ENCODE measurements at places on chromosomes 11 and 22. TPM values are rescaled to one million over a fixed set of nuclear protein-coding genes. Genes with fewer than 3 reads are reported as not detected.

The THRSP gene
- not detected for total RNA-seq

The YPEL4 gene
- total RNA-seq, result not detected

- peaks cover 26% of the 10 kb centered on the region for H3K36me3 ChIP-seq
- H3K27me3 ChIP-seq, result no peaks in the 10 kb centered on the region
- H3K4me3 ChIP-seq, result no peak overlapping the region
- peaks cover 5% of the 10 kb centered on the region for H3K4me1 ChIP-seq
- DNase-seq, result no peak
- peak overlapping the region; percentile 27 for H3K27ac ChIP-seq
Measured at GRCh38 chr22:37511395-37512104, 7.7 kb downstream of the CARD10 start.

- H3K4me3 ChIP-seq, result no peak overlapping the region
- H3K27ac ChIP-seq, result no peak overlapping the region
- no peaks in the 10 kb centered on the region for H3K27me3 ChIP-seq
- DNase-seq, result no peak
- H3K36me3 ChIP-seq, result no peaks in the 10 kb centered on the region
- H3K4me1 ChIP-seq, result no peaks in the 10 kb centered on the region
Measured at GRCh38 chr22:48845356-48845936, 982.2 kb downstream of the BRD1 start.

- H3K4me1 ChIP-seq, result no peaks in the 10 kb centered on the region
- no peaks in the 10 kb centered on the region for H3K36me3 ChIP-seq
- H3K4me3 ChIP-seq, result no peak overlapping the region
- H3K27ac ChIP-seq, result no peak overlapping the region
- H3K27me3 ChIP-seq, result no peaks in the 10 kb centered on the region
- no peak for DNase-seq
Measured at GRCh38 chr22:48741540-48741939, 1086.1 kb downstream of the BRD1 start.

The FXYD6 gene
- total RNA-seq, result 12.7 TPM

The XBP1 gene
- 387 TPM for total RNA-seq

- H3K4me1 ChIP-seq, result no peaks in the 10 kb centered on the region
- DNase-seq, result no peak
Measured at GRCh38 chr11:125337836-125338834, 157.9 kb downstream of the FEZ1 start.

The TRIM49 gene
- total RNA-seq, result not detected

GRCh38 chr11:10604340-10604748, 35.9 kb upstream of the LYVE1 start:
- H3K4me3 ChIP-seq, result no peak overlapping the region
- peaks cover 41% of the 10 kb centered on the region for H3K36me3 ChIP-seq
- no peaks in the 10 kb centered on the region for H3K27me3 ChIP-seq
- peaks cover 85% of the 10 kb centered on the region for H3K4me1 ChIP-seq
- peak overlapping the region; percentile 75 for H3K27ac ChIP-seq

DNA sequence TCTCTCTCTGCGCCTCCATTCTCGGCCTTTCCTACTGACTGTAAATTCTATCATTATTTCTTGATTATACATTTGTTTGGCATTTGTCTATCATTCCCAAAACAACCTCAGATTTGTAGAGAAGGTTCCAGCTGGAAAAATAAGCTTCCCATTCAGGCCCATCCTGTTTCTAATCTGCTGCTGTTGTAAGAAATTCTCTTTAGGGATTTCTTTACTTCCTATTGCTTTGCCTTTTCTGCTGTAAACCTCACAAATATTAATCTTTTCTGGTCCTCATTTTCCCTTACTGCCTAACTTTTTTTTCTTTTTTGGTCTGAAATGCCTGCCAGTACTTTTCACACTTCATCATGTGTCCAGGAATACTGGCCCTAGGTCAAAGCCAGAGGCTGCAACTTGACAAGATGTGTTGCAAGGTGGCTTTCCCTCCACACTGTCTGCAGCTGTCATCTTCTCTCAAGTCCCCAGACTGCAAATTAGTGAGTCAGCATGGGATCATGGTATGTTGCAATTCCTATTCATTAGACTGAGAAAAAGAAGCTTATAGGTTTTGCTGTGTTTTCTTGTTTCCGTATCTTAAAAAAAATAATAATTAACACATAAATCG, 858.7 kb upstream of the CHORDC1 start:
- DNase-seq, result peak; percentile 7
- H3K27ac ChIP-seq, result no peak overlapping the region

DNA sequence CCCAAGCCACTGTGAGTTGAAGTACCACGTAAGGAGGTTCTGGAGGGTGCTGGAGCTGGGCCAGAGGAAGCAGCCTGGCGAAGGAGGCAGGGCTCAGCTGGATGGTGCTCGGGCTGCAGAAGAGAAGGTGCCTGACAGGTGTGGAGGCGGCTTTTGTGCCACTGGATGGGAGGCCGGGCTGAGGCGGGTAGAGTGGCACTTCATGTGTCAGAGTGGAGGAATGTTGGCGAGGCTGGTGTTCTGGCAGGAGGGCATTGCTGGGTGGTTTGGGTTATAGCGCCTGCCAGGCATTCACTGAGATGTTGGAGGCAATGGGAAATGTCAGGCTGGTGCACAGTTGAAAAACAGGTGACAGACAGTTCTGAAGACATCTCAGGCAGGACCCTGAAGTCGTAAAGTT, 24.2 kb downstream of the UBE2L3 start:
- no peak overlapping the region for H3K27ac ChIP-seq
- H3K4me1 ChIP-seq, result peaks cover 57% of the 10 kb centered on the region
- no peak overlapping the region for H3K4me3 ChIP-seq

The CD3G gene
- not detected for total RNA-seq

GRCh38 chr11:94754335-94754734, 13.8 kb upstream of the AMOTL1 start:
- H3K36me3 ChIP-seq, result no peaks in the 10 kb centered on the region
- DNase-seq, result no peak
- no peak overlapping the region for H3K27ac ChIP-seq
- H3K27me3 ChIP-seq, result no peaks in the 10 kb centered on the region
- H3K4me3 ChIP-seq, result no peak overlapping the region

DNA sequence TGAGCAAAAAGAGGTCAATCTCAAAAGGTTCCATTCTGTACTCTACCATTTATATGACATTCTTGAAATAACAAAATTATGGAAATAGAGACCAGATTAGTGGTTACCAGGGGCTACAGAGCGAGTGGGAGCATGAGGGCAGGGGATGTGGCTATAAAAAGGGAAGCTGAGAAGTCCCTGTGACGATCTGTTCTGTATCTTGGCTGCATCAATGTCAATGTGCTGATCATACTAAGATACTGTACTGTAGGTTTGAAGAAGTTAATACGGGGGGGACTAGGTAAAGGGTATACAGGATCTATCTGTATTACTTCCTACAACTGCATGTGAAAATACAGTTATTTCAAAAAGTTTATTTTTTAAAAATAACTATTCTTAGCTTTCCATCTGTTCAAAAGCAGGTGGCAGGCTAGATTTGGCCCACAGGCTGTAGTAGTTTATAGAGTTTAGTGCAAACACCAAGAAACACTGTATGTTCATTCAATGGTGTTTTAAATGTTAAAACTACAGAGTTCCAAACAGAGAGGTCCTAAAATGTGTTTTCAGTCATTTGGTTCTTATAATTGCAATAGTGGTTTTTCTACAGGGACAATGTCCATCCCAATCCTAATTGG, 78.2 kb downstream of the SMCO4 start:
- no peak for DNase-seq
- no peak overlapping the region for H3K27ac ChIP-seq
- no peak overlapping the region for H3K4me3 ChIP-seq
- H3K4me1 ChIP-seq, result no peaks in the 10 kb centered on the region
- H3K27me3 ChIP-seq, result no peaks in the 10 kb centered on the region

GRCh38 chr22:19629331-19629719, 85.0 kb upstream of the SEPTIN5 start:
- no peaks in the 10 kb centered on the region for H3K4me1 ChIP-seq
- H3K36me3 ChIP-seq, result no peaks in the 10 kb centered on the region
- H3K27ac ChIP-seq, result no peak overlapping the region
- DNase-seq, result no peak
- no peaks in the 10 kb centered on the region for H3K27me3 ChIP-seq

DNA sequence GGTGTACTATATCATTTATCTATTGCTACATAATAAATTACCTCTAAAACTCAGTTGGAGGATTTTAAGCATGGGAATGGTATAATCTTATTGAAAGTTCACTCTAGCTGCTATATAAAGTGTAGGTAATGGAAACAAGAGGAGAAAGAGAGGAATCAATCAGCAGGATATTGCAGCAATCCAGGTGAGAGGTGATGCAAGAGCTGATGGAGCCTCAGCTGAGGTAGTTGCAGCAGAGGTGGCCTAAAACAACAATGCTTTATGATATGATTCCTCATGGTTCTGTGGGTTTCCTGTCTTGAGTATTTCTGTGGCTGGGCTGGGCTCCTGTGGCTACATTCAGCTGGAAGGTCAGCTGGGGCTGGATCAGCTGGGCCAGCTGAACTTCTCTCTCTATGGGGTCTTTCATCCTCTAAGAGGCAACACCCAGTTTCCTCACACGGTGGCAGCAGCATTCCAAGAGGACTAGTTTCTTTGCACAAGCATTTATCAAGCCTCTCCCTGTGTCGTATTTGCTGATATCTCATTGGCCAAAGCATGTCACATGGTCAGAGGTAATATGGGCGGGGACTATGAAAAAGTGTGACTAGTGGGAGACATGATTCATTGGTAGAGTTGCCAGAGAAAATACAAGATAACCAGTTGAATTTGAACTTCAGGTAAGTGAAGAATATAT, 135.4 kb upstream of the LARGE1 start:
- no peaks in the 10 kb centered on the region for H3K4me1 ChIP-seq
- no peaks in the 10 kb centered on the region for H3K27me3 ChIP-seq
- peak; percentile 28 for DNase-seq
- H3K4me3 ChIP-seq, result no peak overlapping the region

DNA sequence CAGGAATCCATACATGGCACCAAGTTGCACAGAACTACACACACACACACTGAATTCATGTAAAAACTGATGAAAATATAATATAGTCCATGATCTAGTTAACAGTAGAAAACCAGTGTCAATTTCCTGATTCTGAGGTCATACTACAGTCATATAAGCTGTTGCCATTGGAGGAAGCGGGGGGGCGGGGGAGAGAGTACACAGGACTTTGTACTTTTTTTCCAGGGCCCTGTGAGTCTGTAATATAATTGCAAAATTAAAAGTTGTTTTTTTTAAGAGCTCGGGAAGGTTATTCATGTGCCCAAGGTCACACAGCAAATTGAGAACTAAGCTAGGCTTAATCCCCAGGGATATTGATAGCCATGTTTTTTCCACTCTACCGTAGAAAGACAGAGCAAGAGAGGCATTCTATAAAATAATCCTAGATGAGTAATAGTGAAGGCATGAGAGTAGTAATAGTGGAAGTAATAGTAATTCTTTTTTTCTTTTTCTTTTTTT, 312.3 kb downstream of the MN1 start:
- no peaks in the 10 kb centered on the region for H3K27me3 ChIP-seq
- H3K27ac ChIP-seq, result peak overlapping the region; percentile 67
- no peaks in the 10 kb centered on the region for H3K36me3 ChIP-seq
- H3K4me3 ChIP-seq, result no peak overlapping the region
- peak; percentile 71 for DNase-seq

DNA sequence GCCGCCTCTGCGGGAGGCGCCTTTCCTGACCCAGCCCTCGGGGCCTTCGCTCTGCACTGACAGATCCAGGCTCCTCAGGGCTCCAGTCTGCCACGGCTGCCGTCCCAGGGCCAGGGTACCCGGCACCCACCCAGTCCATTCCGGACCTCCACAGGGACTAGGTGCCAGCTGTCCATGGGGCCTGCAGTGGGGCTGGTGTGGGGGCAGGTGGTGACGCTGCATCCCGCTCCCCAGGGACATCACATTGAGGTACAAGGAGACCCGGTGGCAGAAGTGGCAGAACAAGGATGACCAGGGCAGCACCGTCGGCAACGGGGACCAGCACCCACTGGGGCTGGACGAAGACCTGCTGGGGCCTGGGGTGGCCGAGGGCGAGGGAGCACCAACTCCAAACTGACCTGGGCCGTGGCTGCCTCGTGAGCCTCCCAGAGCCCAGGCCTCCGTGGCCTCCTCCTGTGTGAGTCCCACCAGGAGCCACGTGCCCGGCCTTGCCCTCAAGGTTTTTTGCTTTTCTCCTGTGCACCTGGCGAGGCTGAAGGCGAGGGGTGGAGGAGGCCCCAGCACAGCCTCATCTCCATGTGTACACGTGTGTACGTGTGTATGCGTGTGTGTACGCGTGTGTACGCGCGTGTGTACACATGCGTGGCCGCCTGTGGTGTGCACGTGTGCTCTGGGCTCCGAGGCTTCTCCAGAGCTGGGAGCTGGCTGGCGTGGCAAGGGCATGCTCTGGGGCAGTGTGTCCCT, 16.7 kb downstream of the RNH1 start:
- peaks cover 19% of the 10 kb centered on the region for H3K36me3 ChIP-seq
- no peaks in the 10 kb centered on the region for H3K27me3 ChIP-seq
- H3K4me1 ChIP-seq, result no peaks in the 10 kb centered on the region
- H3K27ac ChIP-seq, result no peak overlapping the region

The PGA5 gene
- total RNA-seq, result 190 TPM

DNA sequence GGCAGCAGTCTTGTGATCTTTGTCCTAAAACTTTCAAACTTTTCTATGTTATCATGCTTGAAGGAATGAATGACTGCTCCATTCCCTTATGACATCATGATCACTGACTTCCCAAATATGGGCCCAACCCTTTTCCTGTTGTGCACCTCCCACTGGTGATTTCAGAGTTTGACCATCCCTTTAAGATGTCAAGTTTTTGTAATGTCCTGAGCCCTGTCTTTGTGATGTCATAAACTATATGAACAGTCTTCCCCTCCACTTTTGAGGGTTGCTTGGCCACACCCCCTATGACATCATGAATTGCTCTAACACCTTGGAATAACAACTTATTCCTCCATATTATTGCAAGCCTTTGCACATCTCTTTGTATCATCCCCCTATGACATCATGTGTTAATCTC, 16.5 kb upstream of the NUCB2 start:
- no peaks in the 10 kb centered on the region for H3K4me1 ChIP-seq
- no peak overlapping the region for H3K27ac ChIP-seq
- H3K36me3 ChIP-seq, result no peaks in the 10 kb centered on the region
- no peak overlapping the region for H3K4me3 ChIP-seq
- H3K27me3 ChIP-seq, result no peaks in the 10 kb centered on the region
- no peak for DNase-seq
